NCI-H1092 treated with DMSO at 0.1 percent for 48 hours (cell line): ENCODE measurements at places on chromosomes 13 and 19.

- DNase-seq: no peak
Measured at GRCh38 chr19:1376415-1376805, 7.3 kb upstream of the NDUFS7 start.

GRCh38 chr13:34224877-34225276, 406.9 kb downstream of the RFC3 start:
- DNase-seq: no peak

- DNase-seq: no peak
Measured at GRCh38 chr13:40519637-40520036, 146.8 kb downstream of the FOXO1 start.

DNA sequence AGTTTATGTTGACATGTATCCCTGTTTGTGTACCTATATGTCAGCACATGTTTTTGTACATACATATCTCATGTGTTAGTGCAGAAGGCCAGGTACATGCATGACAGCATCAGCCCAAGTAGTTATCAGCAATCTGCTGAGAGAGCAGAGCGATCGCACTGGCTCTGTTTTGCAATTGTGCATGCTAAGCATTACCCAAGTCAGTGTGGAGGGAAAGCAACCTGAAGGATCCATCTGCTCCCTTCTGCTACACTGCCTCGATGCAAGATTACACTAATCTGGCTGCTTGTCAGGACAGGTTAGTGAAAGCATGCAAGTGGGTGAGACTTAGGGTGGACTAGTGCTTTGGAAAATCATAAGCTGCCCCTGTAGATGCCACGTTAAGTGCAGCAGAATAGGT, 211.8 kb downstream of the PCCA start:
- DNase-seq: no peak

DNA sequence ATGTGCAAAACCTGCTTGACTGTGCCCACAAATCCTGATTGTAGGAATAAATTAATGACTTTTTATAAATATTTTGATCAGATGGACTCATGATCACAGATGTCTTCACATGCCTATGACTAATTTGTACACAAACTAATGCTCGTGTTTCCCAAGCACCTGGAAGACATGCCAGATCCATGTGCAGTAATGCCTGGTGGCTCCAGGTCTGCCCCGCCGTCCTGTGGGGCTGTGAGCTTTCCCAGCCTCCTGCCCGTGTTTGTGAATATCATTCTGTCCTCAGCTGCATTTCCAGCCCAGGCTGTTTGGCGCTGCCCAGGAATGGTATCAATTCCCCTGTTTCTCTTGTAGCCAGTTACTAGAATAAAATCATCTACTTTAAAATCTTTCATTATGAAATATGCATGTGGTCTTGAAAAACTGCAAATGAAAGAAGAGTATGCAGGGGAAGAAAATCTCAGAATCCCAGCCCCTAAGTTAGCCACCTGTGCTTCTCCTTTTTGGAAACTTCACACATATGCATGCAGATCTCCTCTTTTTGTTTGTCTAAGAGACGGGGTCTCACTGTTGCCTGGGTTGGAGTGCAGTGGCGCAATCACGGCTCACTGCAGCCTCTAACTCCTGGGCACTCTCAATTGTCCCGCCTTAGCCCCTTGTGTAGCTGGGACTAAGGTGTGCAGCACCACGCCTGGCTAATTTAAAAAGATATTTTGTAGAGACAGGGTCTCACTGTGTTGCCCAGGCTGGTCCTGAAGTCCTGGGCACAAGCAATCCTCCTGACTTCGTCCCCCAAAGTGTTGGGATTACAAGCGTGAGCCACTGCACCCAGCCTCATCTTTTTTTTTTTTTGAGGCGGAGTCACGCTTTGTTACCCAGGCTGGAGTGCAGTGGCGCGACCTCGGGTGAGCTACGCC, 6.2 kb downstream of the RPL28 start:
- DNase-seq: no peak

DNA sequence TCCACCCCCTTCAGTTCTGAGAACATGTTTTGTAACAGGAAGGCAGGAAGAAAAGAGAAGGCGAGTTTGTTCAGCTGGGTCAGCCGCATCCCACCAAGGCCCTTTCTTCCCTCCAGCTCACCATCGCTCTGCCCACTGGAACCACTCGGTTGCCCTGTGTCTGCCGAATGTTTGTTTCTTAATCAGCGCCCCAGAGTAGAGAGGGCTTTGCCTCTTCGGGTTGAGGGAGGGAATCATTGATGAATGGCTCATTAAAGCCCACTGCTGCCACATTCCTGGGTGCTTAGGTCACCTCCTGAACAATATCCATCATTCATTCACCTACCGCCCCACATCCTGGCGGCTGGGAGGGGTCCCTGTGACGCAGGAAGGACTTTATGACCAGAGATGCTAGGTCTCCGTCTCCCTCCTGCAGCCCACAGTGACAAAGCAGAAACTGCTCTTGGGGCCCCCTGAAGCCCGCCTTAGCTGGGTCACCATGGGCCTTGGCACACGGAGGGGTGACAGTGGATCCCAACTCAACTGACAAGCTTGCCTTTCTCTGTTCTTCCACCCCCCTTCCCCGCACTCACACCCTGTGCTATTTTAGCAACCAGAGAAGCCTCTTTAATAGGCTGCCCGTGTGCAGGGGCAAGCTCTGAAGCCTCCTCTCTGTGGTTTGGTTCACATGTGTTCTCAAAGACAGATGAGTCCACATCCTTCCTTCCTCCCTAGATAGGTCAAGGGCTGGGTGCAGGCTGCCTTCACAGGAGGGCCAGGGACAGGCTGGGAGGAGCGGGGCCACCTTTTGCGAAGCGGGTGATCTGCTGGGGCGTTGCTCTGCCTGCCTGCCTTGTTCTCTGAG, 46.2 kb downstream of the ACTN4 start:
- no peak for DNase-seq

DNA sequence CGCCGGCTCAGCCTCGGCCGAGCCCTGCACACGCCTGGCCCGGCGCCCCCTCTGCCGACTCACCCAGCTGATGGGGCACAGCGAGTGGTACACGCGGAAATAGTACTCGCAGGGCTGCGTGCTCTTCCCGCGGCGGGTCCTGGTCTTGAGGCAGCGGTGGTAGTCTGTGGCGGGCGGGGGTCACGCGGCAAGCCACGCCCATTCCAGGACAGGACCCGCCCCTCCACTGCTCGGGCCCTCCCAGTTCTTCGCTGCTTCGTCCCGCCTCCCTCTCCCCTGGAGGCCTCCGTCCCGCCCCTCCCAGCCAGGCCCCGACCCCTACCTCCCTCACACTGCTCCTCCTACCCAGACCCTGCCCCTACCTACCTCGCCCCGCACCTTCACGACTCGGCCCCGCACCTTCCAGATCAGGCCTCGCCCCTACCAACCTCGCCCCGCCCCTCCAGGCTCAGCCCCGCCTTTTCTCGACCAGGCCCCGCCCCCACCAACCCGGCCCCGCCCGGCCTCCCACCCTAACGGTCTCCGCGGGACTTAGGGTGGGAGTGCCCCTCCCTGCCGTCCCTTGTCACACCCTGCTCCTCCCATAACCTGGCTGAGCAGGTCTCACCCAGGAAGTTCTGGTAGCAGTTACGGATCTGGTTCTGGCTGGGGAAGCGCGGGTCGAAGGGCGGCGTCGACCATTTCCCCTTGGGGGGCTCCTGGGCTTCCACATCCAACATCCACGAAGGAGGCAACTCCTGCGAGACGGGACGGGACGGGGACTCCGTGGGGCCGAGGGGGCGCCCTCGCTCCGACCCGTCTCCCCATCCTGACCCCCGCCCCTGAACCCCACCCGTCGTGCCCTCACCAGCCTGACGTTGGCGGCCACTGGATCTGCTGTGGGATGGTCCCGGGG, 469 bp downstream of the COX6B2 start:
- no peak for DNase-seq
